ENCODE measurements at places on chromosomes 7 and 10. TPM values are rescaled to one million over a fixed set of nuclear protein-coding genes. Genes with fewer than 3 reads are reported as not detected.

- H3K27ac ChIP-seq, result no peak overlapping the region
- no peak overlapping the region for H3K4me3 ChIP-seq
- no peaks in the 10 kb centered on the region for H3K4me1 ChIP-seq
- no peaks in the 10 kb centered on the region for H3K36me3 ChIP-seq
- DNase-seq, result no peak
These were observed 21.3 kb upstream of the HNRNPH3 start for GRCh38 chr10:68310531-68310930.

GRCh38 chr10:126502441-126502840 lies 114.2 kb upstream of the ADAM12 start:
- H3K4me3 ChIP-seq, result no peak overlapping the region
- no peaks in the 10 kb centered on the region for H3K4me1 ChIP-seq
- H3K36me3 ChIP-seq, result no peaks in the 10 kb centered on the region
- no peak overlapping the region for H3K27ac ChIP-seq

GRCh38 chr10:30656233-30656632 lies 26.7 kb upstream of the LYZL2 start:
- no peak overlapping the region for H3K27ac ChIP-seq
- H3K27me3 ChIP-seq, result no peaks in the 10 kb centered on the region
- no peaks in the 10 kb centered on the region for H3K36me3 ChIP-seq
- no peaks in the 10 kb centered on the region for H3K4me1 ChIP-seq
- no peak for DNase-seq
- H3K4me3 ChIP-seq, result no peak overlapping the region

DNA sequence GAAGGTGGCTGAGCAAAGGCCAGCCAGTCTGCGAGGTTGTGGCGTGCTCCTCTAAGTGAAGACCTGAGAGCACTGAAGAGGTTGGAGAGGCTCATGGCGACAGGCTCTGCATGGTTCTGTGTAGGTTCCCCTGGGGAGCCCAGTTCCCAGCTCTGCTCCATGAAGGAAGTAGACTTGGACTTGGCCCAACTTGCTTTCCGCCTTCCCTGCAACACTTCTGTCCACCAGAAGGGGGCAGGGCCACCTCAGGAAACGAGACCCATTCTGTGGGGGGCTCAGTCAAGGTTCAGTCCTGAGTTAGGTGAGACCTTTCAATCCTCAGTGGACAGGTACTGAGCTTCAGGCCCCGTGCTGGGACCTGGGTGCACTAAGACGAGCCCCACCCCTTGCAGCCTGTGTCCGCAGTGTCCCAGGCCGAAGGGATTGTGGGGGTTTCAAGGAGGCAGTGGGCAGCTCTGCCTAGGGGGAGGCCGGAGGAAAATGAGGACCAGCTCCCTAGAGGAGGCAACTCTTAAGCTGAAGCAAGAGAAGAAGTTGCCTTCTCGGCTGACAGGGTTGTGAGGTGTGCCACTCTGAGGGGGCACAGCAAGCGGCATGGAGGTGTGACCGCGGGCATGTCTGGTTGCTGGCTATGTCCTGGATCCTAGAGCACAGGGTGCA lies 15.0 kb upstream of the PCBD1 start:
- H3K4me3 ChIP-seq, result no peak overlapping the region
- H3K4me1 ChIP-seq, result peaks cover 7% of the 10 kb centered on the region
- no peak overlapping the region for H3K27ac ChIP-seq
- peak; percentile 79 for DNase-seq

GRCh38 chr7:76343294-76343930 lies 15.4 kb downstream of the YWHAG start:
- H3K4me3 ChIP-seq, result no peak overlapping the region
- peaks cover 36% of the 10 kb centered on the region for H3K4me1 ChIP-seq
- H3K27ac ChIP-seq, result no peak overlapping the region
- no peak for DNase-seq
- H3K36me3 ChIP-seq, result peaks cover 29% of the 10 kb centered on the region

GRCh38 chr7:20404320-20404719 lies 73.6 kb downstream of the ITGB8 start:
- H3K27ac ChIP-seq, result no peak overlapping the region
- no peak for DNase-seq

- peaks cover 21% of the 10 kb centered on the region for H3K36me3 ChIP-seq
- peaks cover 5% of the 10 kb centered on the region for H3K4me1 ChIP-seq
- DNase-seq, result no peak
- peak overlapping the region; percentile 9 for H3K27ac ChIP-seq
- no peaks in the 10 kb centered on the region for H3K27me3 ChIP-seq
- no peak overlapping the region for H3K4me3 ChIP-seq
These were observed 107.9 kb downstream of the CYTH3 start for GRCh38 chr7:6164491-6164890.

DNA sequence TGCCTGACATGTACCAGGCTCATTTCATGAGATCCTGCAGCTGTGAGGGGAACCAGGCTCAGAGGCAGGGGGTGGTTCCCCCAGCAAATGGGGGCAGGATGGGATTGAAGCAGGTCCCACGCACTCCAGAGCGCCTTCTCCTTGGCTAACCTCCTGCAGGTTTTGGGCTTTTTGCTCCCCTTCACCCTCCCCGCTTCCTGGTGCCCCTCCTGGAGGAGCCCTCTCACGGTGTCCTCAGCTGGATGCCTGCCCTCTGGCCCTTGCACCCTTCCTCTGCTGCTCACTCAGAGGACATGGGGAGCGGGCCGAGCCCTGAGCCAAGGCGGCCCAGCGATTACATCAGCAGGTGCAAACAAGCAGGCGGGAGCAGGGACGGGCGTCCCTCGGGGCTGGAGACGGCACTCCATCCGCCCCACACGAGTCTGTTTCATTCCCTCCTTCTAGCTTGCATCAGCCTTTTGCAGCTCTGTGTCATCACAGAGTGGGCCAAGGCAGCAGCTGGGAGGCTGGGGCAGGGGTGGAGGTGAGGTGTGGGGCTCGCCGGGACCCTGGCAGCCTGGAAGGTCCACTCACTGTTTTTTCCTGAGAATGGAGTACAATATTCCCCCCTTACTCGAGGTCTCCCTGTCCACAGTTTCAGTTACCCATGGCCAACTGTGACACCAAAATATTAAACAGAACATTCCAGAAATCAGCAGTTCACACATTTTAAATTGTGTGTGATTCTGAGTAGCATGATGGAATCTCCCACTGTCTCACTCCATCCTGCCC lies 52.7 kb upstream of the SLC29A3 start:
- no peak overlapping the region for H3K27ac ChIP-seq
- no peaks in the 10 kb centered on the region for H3K36me3 ChIP-seq
- H3K27me3 ChIP-seq, result no peaks in the 10 kb centered on the region
- DNase-seq, result no peak
- no peak overlapping the region for H3K4me3 ChIP-seq

DNA sequence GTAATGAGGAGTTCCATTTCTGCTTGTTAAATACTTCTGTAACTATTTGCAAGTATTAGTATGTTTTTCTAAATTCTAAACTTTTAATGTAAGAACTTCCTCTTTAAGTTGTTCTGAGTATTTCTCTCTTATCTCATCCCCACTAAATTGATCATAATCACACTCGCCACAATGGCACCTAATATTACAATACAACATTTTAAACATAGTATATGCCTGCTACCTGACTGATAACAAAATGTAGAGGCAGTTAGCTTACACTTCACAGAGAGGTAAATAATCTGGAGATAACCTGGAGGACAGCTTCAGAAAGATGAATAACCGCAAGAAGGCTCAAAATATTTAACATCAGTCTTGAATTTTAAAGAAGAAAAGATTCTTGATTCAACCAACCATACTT lies 48.6 kb downstream of the HIBADH start:
- no peak overlapping the region for H3K4me3 ChIP-seq
- DNase-seq, result no peak
- no peaks in the 10 kb centered on the region for H3K27me3 ChIP-seq

- H3K4me1 ChIP-seq, result no peaks in the 10 kb centered on the region
- no peak for DNase-seq
- no peaks in the 10 kb centered on the region for H3K36me3 ChIP-seq
- no peak overlapping the region for H3K27ac ChIP-seq
- H3K27me3 ChIP-seq, result no peaks in the 10 kb centered on the region
These were observed 7.1 kb downstream of the CLCN1 start for GRCh38 chr7:143322760-143323633.

GRCh38 chr10:93437086-93437945 lies 44.8 kb downstream of the MYOF start:
- no peaks in the 10 kb centered on the region for H3K36me3 ChIP-seq
- peak; percentile 90 for DNase-seq
- peaks cover 68% of the 10 kb centered on the region for H3K4me1 ChIP-seq

DNA sequence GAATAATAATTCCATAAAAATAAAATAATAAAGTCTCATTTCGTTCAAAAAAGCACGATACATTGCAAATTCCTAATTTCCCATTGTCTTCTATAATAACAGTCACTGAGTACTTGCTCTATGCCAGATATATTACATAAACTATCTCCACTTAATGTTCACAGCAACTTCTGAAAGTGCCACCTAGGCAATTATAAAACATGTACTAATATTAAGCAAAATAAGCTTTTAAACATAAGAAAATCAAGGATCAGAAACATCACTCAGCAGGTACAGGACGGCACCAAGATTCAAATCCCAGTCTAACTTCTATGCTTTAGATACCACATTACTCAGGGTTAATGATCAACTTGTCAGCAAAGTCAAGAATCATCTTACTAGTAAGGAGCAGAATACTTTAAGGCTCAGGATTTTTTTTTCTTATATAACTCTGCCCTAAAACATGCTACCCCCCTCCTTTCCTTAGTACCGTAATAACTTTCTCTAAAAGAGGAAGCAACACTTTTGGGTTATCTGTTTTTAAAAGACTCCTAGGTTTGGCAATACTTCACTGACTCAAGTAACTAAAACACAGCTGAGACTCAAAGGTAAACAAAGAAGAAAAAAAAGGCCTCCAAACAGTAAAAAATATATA lies 51.3 kb downstream of the USP6NL start:
- peaks cover 5% of the 10 kb centered on the region for H3K4me1 ChIP-seq
- no peak overlapping the region for H3K4me3 ChIP-seq
- H3K36me3 ChIP-seq, result no peaks in the 10 kb centered on the region

DNA sequence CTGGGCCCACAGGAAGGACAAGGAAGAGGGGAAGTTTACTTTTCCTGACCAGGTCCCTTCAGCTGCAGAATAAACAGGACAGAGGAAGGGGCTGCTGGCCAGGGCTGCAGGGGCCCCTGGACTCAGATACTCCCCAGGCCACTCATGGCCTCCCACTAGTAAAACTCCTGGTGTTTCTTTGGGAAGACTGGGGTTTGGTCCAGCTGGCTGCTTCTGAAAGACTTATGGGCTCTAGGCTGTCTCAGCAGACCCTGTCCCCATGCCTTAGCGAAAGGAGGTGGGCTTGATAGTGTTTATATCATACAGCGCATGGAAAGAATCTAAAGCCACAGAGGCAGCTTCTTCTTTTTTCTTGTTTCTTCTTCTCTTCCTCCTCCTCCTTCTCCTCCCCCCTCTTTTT lies 56.4 kb downstream of the PALD1 start:
- H3K27ac ChIP-seq, result no peak overlapping the region
- no peaks in the 10 kb centered on the region for H3K27me3 ChIP-seq
- DNase-seq, result no peak

DNA sequence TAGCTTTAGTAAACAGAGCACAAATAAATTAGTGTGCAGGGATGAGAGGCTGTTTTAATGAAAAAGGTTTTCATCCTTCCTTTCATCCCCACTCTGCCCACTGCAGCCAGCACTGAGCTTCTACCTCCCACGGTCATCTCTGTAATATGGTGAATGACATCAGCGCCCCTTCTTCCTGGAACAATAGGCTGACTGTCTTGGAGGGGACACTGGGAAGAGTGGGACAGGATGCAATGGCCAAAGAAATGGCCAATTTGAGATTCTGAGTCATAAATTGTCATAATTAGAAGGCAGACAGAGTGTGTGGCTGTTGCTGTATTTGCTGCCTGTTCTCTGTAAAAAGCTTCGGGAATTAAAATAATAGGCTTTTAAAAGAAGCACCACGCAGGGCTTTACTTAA lies 126.7 kb upstream of the CALN1 start:
- no peaks in the 10 kb centered on the region for H3K36me3 ChIP-seq
- H3K4me1 ChIP-seq, result no peaks in the 10 kb centered on the region
- no peak overlapping the region for H3K27ac ChIP-seq
- no peaks in the 10 kb centered on the region for H3K27me3 ChIP-seq
- no peak for DNase-seq

DNA sequence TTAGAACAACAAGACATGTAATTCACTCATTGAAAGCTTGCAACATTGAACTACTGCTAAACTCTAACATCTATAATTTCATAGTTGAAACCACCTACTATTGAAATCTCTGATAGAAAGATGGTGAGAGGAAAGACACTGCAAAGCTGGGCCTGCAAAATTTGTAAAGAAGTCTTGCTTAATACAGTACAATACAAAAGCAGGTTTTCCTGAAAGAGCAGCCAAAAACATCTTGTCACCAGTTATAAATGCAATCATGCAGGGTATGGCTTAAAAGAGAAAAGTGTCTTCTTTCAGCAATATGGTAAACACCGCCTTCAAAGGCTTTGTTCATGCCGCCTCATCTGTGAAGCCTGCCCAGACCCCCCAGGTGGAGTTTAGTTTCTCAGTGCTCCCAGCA lies 109.2 kb downstream of the ANK3 start:
- no peaks in the 10 kb centered on the region for H3K36me3 ChIP-seq
- DNase-seq, result no peak
- H3K27ac ChIP-seq, result no peak overlapping the region
- H3K4me3 ChIP-seq, result no peak overlapping the region

GRCh38 chr10:78745441-78745840 lies 323.3 kb upstream of the ZMIZ1 start:
- no peaks in the 10 kb centered on the region for H3K27me3 ChIP-seq
- DNase-seq, result no peak
- H3K27ac ChIP-seq, result no peak overlapping the region
- H3K36me3 ChIP-seq, result no peaks in the 10 kb centered on the region
- no peak overlapping the region for H3K4me3 ChIP-seq

- H3K36me3 ChIP-seq, result peaks cover 29% of the 10 kb centered on the region
- peaks cover 31% of the 10 kb centered on the region for H3K4me1 ChIP-seq
- no peaks in the 10 kb centered on the region for H3K27me3 ChIP-seq
- no peak for DNase-seq
- H3K4me3 ChIP-seq, result no peak overlapping the region
These were observed 7.2 kb upstream of the CHCHD1 start for GRCh38 chr10:73774637-73775036.

VAX1 gene
- total RNA-seq, result not detected

ZNF282 gene
- total RNA-seq, result 28.5 TPM

PIK3AP1 gene
- total RNA-seq, result 8.6 TPM

POLR2J gene
- 31.5 TPM for total RNA-seq

MSS51 gene
- total RNA-seq, result 2.1 TPM

SPDYE16 gene
- total RNA-seq, result 0.33 TPM

SLC26A3 gene
- 0.45 TPM for total RNA-seq

HECW1 gene
- 4.7 TPM for total RNA-seq

ERVW-1 gene
- total RNA-seq, result not detected

ZNF425 gene
- 3.8 TPM for total RNA-seq
